ENCODE measurements at places on chromosomes 1 and 21.
A peak's percentile ranks its signal among the peaks of the same experiment; 100 is the strongest.

- H3K4me3 ChIP-seq = peak overlapping the region; percentile 98
- no peaks in the 10 kb centered on the region for H3K36me3 ChIP-seq
- H3K27ac ChIP-seq = peak overlapping the region; percentile 93
- no peaks in the 10 kb centered on the region for H3K27me3 ChIP-seq
- peaks cover 18% of the 10 kb centered on the region for H3K4me1 ChIP-seq
- DNase-seq = peak; percentile 38
These were observed 1.1 kb downstream of the C21orf58 start for GRCh38 chr21:46322351-46323226.

- no peaks in the 10 kb centered on the region for H3K36me3 ChIP-seq
- H3K4me3 ChIP-seq = no peak overlapping the region
- H3K27ac ChIP-seq = no peak overlapping the region
- no peaks in the 10 kb centered on the region for H3K27me3 ChIP-seq
These were observed 219.2 kb downstream of the RERE start for GRCh38 chr1:8598060-8598724.

DNA sequence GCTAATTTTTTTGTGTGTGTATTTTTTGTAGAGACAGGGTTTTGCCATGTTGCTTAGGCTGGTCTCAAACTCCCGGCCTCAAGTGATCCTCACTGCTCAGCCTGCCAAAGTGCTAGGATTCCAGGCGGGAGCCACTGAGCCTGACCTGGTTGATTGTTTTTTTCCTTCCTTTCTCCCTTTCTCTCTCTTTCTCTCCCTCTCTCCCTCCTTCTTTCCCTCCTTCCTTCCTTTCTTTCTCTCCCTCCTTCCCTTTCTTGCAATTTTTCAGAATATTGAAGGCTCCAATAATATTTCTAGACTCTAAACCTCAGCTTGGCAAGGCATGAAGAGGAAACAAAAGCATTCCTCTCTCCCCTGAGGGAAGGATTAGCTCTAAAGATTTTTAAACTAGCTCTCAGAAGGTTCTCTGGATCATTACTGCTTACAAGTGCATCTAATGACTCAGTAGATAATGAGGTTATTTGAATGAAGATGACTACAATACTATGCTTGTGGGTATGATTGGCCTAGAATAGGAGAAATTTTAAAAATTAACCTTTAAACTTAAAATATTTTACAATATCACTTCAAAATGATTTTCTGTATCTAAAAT, 68.5 kb upstream of the GADD45A start:
- no peak for DNase-seq
- no peaks in the 10 kb centered on the region for H3K36me3 ChIP-seq
- H3K4me1 ChIP-seq = no peaks in the 10 kb centered on the region
- no peaks in the 10 kb centered on the region for H3K27me3 ChIP-seq

DNA sequence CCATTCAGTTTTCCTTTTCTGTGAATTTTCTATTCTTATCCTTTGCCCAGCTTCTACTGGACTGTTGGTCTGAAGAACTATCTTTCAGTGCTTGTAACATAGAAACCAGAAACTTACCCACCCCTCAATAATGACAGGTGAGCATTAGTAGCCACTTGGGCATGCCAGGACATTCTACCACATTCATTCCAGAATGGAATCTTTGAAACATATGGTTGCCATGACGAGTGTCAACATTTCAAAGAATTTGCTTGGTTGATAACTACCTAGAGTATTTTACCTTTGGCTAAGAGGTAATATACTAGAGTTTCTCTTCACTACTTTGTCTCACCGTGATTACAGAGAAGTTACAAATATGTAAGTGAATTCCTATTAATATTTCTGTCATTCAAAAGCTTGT, at the start of gene MROH9:
MROH9 (plus strand) TSS at position 304 of the 400 bp plus-strand sequence. CDS start 10,023 bp downstream, outside the sequence.
- H3K36me3 ChIP-seq = no peaks in the 10 kb centered on the region
- peaks cover 18% of the 10 kb centered on the region for H3K4me1 ChIP-seq
- H3K4me3 ChIP-seq = no peak within 1 kb of the TSS
- no peak for DNase-seq
- no peaks in the 10 kb centered on the region for H3K27me3 ChIP-seq
- H3K27ac ChIP-seq = no peak within 1 kb of the TSS

- H3K4me1 ChIP-seq = peaks cover 25% of the 10 kb centered on the region
- H3K36me3 ChIP-seq = peaks cover 18% of the 10 kb centered on the region
These were observed 11.8 kb upstream of the ATP13A2 start for GRCh38 chr1:17023573-17023972.

- H3K27ac ChIP-seq = no peak overlapping the region
- no peaks in the 10 kb centered on the region for H3K4me1 ChIP-seq
- no peak for DNase-seq
- H3K4me3 ChIP-seq = no peak overlapping the region
- H3K36me3 ChIP-seq = no peaks in the 10 kb centered on the region
- H3K27me3 ChIP-seq = peaks cover 95% of the 10 kb centered on the region
These were observed 123.6 kb downstream of the AJAP1 start for GRCh38 chr1:4778056-4778455.

GRCh38 chr1:22673486-22674409, 20.7 kb downstream of the C1QB start:
- H3K27me3 ChIP-seq = peaks cover 94% of the 10 kb centered on the region
- no peaks in the 10 kb centered on the region for H3K4me1 ChIP-seq

DNA sequence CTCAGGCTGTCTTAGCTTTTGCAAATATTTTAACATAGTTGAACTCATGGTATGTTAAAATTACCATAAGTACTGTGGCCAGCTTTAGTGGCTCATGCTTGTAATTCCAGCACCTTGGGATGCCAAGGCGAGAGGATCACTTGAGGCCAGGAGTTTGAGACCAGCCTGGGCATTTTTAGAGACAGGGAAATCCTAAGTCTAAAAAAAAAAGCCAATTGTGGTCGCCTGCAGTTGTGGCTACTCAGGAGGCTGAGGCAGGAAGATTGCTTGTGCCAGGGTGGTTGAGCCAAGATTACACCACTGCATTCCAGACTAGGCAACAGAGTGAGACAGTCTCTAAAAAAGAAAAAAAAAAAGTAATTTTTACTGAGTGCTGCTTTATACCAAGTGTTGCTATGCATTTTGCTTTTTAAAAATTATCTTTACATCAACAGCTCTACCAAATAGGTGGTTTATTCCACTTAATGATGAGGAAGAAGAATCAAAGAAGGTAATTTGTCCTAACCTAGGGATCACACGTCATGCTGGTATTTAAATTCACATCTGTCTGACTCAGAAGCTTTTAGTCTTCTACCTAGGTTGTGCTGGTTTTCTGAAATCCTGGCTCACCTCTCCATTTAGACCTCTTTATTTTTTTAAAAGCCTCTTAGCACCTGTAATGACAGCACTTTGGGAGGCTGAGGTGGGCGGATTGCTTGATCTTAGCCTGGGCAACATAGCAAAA, 16.8 kb downstream of the PPP1R12B start:
- no peak overlapping the region for H3K27ac ChIP-seq
- no peaks in the 10 kb centered on the region for H3K4me1 ChIP-seq
- H3K27me3 ChIP-seq = no peaks in the 10 kb centered on the region
- H3K4me3 ChIP-seq = no peak overlapping the region
- no peak for DNase-seq

GRCh38 chr1:156696755-156697154, 8.6 kb downstream of the CRABP2 start:
- no peak for DNase-seq
- H3K36me3 ChIP-seq = no peaks in the 10 kb centered on the region
- peaks cover 58% of the 10 kb centered on the region for H3K27me3 ChIP-seq
- no peak overlapping the region for H3K27ac ChIP-seq

GRCh38 chr1:70227439-70227838, 6.3 kb downstream of the SRSF11 start:
- no peaks in the 10 kb centered on the region for H3K27me3 ChIP-seq
- peak overlapping the region; percentile 21 for H3K27ac ChIP-seq
- DNase-seq = peak; percentile 27

DNA sequence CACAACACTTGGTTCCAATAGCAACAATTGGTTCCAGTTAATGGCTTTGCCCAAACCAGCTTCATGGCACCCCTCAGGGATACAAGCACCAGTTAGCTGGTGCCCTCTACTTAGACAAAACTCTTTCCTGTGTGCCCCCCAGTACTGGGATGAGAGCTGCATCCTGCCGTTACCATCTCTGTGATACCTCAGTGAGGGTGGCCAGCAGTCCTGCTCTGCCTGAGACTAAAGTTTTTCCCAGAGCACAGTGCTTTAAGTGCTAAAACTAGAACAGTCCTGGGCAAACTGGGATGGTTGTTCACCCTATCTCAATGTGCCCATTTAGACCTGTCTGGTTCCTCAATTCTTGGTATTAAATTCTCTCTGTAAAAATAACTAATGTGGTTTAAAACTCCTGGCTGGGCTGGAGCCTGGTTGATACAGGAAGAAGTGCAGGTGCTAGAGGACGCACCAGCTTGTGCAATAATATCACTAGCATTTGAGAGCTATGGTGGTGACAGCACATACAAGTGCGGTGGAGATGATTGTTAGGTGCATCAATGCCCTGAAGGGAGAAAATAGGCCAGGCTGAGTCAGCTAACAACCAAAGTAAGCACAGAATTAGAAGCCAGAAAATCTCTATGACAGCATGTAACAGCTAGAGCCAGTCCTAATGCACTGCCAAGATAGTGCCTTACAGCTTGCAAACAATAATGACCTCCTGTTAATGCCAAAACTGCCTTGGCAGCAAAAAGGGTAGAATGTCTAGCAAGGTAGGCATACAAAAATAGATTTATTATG, 179.8 kb upstream of the GALNT2 start:
- H3K36me3 ChIP-seq = no peaks in the 10 kb centered on the region
- no peaks in the 10 kb centered on the region for H3K4me1 ChIP-seq
- H3K4me3 ChIP-seq = no peak overlapping the region
- DNase-seq = no peak
- H3K27ac ChIP-seq = no peak overlapping the region
- no peaks in the 10 kb centered on the region for H3K27me3 ChIP-seq

- H3K27ac ChIP-seq = no peak overlapping the region
- H3K27me3 ChIP-seq = peaks cover 38% of the 10 kb centered on the region
- H3K4me3 ChIP-seq = no peak overlapping the region
- peaks cover 22% of the 10 kb centered on the region for H3K4me1 ChIP-seq
- no peaks in the 10 kb centered on the region for H3K36me3 ChIP-seq
These were observed 49.5 kb upstream of the ACOT11 start for GRCh38 chr1:54498383-54499096.

GRCh38 chr1:206782448-206782847, 10.2 kb upstream of the IL10 start:
- peak; percentile 76 for DNase-seq
- peak overlapping the region; percentile 45 for H3K27ac ChIP-seq
- no peak overlapping the region for H3K4me3 ChIP-seq

DNA sequence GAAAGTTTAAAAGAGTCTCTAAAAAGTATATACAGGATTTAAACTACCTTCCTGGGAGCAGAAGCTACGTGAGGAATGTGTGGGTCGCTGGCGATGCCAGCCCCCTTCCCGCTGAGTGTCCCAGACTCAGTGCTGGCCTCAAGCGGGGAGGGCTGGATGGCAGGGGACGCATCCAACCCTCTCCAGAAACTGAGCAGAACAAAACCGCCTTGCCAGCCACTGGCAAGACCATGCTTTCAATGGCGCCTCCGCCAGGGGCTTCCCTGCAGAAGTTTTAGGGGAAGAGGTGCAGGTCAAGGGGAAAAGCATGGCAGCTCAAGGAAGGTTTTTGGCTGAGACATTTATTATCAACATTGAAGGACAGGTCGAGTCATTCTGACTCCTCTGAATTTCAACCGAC, 26.1 kb downstream of the NADK start:
- H3K27ac ChIP-seq = no peak overlapping the region
- no peaks in the 10 kb centered on the region for H3K27me3 ChIP-seq
- H3K4me3 ChIP-seq = no peak overlapping the region
- peaks cover 4% of the 10 kb centered on the region for H3K36me3 ChIP-seq

DNA sequence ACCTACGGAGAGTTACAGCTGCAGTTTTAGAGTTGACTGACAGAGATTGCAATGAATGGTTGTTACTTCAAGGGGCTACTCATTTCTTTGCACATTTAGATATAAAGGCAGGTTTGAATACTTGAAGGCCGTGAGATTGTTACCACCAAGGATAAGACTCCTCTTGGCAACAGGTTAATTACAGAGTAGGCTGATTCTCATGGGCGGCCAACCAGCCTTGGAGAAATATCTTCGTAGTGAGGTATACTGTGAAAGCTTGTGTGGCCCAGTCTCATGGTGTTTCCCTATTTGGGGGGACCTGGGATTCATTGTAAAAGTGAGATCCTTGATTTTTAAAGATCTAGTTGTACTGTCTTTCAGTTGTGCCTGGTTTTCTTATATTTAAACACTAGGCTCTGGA, 103.2 kb upstream of the OLFM3 start:
- H3K4me3 ChIP-seq = no peak overlapping the region
- no peak for DNase-seq
- H3K36me3 ChIP-seq = no peaks in the 10 kb centered on the region
- no peaks in the 10 kb centered on the region for H3K27me3 ChIP-seq

DNA sequence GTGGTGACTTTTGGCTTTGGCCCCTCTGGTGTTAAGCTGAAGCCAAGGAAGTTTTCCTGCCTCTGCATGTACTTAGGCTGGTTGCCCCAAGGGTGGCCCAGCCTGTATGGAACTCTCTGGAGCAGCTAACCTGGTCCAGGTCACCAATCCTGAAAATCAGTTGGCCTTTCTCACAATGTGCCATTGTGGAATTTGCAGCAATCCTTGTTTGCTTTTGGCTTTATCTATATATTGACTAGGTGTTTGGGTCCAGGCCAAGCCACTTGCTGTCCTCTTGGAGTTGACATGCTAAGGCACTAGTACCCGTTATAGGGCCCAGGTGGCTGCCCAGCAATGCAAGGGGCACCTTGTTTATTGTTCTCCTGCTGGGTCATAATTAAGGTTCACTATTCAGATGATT, 124.6 kb downstream of the CAMTA1 start:
- no peak overlapping the region for H3K27ac ChIP-seq
- peaks cover 13% of the 10 kb centered on the region for H3K4me1 ChIP-seq
- no peaks in the 10 kb centered on the region for H3K36me3 ChIP-seq
- no peaks in the 10 kb centered on the region for H3K27me3 ChIP-seq
- DNase-seq = no peak

DNA sequence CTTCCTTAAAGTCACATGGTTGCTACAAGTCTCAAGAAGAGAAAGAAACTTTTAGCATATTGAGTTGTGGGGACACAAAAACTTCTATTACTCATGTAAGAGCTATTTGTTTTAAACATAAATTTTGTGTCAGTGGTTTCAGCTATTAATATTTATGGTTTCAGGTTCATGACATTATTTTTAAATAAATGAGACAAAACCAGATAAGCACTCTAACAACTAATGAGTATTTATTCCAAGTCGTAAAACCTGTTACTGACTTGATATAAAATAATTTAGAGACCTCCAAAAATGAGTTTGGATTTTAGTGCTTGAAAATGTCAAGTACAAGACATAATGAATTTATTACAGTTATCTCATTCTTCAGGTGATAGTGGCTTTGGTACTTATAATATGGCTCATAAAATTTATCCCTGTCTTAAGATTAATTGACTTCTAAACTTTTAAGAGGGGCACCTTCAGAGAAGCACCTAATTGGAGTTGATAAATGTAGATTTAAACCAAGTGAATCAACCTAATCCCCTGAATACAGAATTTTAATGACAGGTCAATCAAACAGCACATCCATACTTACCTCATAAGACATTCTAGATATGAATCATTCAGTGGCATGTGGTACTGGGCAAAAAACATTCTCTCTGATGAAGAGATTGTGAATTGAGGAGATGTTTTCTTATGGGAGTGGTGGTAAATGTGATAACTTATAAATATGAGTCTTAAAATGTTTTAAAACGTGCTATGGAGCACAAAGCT, 167.7 kb upstream of the PTGFR start:
- H3K27ac ChIP-seq = no peak overlapping the region
- DNase-seq = no peak
- no peaks in the 10 kb centered on the region for H3K27me3 ChIP-seq
- H3K4me3 ChIP-seq = no peak overlapping the region
- no peaks in the 10 kb centered on the region for H3K4me1 ChIP-seq

All from MM.1S (cell line).